Liver (tissue), 10 donors: ENCODE measurements at places on chromosomes 6 and 20. TPM values are rescaled to one million over a fixed set of nuclear protein-coding genes. Genes with fewer than 3 reads are reported as not detected.
A peak's percentile ranks its signal among the peaks of the same experiment; 100 is the strongest.

The GUCA1A gene
- not detected for polyA plus RNA-seq

The GATA5 gene
- polyA plus RNA-seq, result 0.36 TPM

The RSPH9 gene
- polyA plus RNA-seq, result 0.15 TPM

The SLC23A2 gene
- 18.9 TPM for polyA plus RNA-seq

DNA sequence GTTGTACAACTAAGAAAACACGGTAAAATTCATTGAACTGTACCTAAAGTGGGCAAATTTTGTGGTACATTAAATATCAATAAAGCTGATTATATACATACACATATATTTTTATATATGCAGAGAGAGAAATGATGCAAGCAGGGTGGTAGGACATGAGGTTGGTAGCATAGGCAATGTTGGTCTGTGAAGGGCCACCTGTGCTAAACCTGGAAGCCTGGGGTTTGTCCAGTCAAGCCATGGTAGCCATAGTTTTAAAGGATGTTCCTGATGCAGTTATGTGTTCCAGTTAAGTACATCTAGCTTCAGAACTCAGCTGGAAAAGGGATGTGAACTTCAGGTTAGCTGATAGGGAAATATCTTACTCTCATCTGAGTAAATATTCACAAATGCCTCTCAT is 60.1 kb downstream of the TRIM38 start:
- no peak for DNase-seq

GRCh38 chr6:147508042-147508865 is at the start of gene SAMD5:
SAMD5 (plus strand) TSS chr6:147508690; CDS start chr6:147508929, 239 bp downstream.
- peak; percentile 37 for DNase-seq

DNA sequence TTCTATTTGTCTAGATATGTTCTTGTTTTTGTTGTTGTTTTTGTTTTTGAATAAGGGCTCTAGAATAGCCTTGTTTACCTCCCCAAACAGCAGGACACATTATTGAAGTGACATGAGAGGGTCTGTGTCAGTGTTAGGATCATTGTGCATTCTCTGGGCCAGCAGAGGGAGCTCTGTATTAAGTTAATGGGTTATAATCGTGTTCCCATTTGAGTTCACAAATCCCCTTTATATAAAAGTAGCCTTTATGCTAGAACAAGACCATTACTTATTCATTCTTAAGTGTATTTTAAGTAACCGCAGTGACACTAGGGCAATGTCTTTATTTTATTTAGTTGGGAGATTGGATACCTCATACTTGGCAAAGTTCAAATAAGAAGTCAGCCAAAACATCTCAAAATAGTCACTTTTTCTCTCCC is 44.8 kb downstream of the STK4 start:
- DNase-seq, result no peak

DNA sequence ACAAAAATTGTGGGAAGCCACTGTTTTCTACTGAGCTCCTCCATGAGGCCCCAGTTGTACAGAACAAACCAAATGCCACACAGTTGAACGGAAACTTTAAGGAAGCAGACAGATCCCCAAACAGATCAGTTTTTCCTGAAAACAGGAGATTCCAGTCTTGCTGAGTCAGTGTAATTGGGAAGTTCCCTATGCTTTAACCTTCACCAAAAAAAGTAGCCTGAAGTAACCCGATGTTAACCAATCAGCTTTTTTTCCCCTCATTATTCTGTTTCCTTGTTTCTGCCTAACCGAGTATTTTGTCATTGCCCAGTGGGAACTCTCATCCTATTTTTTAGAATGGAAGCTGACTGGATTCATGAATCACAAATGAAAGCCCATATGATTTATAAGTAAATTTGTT is 36.7 kb downstream of the MARCKS start:
- no peak for DNase-seq

DNA sequence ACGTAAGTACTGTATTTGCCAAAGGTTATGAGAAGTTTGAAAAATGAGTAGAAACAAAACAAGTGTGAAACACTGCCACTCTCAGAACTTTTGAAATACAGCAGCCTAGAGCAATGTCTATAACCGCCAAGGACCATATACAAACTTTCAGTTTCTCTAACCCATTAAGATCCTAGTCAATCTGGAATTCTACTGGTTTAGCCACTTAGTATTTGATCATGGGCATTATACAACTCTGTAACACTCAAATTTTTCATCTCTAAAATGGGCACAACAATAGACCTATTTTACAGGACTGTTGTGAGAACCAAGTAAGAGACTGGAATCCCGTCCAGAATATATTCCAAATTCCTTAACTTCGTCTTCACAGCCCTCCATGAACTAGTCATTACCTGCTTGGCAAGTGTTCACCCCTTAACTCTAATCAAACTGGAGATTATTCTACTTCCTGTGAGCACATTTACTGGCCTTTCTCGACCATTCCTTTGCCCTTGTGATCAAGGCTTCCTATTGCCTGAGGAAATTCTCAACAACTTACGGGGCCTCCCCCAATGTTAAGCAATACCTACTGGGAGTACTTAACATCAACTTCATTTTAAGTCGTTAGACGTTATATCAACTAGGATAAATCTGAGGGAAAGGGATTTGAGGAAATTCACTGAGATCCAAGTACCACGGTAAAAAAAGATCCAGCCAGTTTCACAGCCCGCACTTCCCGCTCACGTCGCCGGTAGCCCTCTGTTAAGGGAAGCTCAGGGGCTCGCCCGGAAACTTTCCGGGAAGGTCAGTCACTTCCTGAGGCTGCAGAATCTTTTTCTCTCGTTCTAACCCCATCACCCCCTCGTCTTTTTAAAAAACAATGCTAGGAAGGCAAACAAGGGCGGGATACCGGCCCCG is 1.1 kb downstream of the EIF2S2 start:
- DNase-seq, result no peak

GRCh38 chr6:114735025-114735735 is 392.4 kb upstream of the HS3ST5 start:
- DNase-seq, result no peak

GRCh38 chr20:52494244-52494643 is 302.7 kb upstream of the ZFP64 start:
- DNase-seq, result no peak

DNA sequence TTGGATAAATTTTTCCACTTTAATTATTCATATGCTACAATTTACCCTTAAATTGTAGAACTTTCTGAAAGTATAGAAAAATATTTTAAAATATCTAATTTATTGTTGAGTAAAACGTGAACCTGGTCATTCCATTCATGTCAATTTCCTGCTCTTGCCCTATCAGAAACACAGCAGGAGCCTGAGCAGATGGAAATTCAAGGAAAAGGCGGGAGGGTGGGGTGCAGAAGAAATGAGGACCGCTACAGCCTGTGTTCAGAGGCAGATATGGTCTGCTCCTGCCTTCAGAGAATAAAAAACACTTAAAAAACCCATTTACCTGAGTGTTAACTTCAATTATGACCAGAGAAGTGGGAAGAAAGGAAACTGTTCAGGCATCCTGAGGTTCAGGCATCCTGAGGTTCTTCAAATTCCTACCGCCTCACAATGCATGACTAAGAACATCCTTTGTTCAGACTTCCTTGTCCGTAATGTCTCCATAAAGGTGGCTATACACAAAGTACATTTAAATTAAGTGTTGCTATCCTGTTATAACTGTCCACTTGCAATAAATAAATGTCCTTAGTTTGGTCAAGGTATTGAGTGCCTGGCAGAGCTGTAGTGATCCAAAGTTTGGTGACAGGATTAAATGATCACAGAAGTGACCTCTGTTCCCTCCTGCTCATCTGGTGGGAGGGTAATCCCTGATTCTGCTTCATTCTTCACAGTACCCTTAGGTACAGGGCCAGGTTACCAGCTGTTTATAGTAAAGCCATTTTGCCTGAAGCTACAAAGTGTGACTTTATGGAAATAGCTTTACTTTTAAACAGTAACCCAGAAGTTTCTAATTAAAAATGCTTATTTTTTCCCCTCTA is 109.1 kb downstream of the MAN1A1 start:
- DNase-seq, result no peak

- DNase-seq, result no peak
These were observed 75.8 kb downstream of the SNAP91 start for GRCh38 chr6:83633149-83633548.

GRCh38 chr20:63215101-63216040 is 560 bp downstream of the YTHDF1 start:
- no peak for DNase-seq

DNA sequence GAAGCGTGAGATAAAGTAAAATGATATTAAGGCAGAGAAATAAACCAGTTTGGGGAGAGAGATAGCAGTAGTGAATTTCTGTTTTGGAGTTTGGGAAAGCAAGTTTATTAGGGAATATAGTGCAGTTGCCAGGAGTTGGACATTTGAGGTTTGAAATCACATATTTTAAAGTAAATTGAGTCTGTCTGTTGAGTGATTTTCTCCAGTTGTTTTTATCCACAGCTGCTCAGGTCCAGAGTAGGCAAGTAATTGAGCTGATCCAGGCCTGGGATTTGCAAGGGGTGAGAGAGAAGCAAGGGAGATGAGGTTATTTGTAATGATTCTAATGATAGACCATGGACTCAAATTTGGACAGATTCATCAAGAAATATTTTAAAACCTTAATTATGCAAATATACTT is 481.9 kb downstream of the UTRN start:
- DNase-seq, result no peak

DNA sequence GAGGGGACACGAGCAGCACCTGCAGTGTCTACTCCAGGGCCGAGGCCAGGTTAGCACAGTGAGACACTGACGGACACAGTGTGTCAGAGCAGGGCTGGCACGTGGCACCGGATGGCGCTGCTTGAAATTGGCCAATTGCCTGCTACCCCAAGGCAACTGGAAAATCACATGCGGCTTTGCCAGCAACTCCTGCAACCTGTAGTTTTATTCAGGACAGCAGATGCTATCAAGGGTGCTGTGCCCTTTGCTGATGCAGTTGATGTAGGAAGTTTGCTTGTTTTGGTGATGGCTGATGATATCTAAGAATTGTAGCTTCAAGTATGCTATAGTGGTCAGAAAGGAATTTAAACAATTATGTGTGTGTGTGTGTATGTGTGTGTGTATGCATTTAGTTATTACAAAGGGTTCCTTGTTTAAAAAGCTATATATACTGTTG is 25.9 kb downstream of the RIN2 start:
- no peak for DNase-seq

- DNase-seq, result no peak
These were observed 27.8 kb upstream of the ERVFRD-1 start for GRCh38 chr6:11139051-11139960.

GRCh38 chr6:140441256-140441655 is 1066.8 kb upstream of the CITED2 start:
- DNase-seq, result peak; percentile 47

DNA sequence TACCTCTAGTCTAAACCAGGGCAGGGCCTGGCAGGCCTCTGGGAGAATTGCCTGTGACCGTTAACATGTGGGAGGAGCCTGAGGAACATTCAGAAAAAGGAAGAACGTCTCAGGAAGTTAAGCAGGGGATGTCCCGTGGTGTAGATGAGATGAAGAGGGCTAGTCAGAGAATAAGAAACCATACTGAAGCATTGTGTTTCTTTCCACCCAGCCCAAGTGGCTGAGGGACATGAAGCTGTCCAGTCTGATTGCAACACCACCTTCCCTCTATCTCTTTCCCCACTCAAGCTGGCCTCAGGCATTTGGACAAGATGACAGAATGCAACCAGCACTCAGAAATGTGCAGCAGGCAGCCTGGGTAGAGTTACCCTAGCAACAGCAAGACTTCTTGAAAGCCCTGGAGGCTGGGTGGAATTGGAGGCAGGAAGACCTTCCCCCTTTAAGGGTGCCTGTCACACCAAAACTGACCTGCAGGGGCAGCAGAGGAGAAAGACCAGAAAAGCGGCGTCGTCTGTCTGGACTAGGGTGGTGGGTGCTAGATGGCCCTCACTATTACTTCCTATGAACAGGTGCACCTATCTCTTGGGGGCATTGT is 186.1 kb downstream of the UNC5CL start:
- no peak for DNase-seq

DNA sequence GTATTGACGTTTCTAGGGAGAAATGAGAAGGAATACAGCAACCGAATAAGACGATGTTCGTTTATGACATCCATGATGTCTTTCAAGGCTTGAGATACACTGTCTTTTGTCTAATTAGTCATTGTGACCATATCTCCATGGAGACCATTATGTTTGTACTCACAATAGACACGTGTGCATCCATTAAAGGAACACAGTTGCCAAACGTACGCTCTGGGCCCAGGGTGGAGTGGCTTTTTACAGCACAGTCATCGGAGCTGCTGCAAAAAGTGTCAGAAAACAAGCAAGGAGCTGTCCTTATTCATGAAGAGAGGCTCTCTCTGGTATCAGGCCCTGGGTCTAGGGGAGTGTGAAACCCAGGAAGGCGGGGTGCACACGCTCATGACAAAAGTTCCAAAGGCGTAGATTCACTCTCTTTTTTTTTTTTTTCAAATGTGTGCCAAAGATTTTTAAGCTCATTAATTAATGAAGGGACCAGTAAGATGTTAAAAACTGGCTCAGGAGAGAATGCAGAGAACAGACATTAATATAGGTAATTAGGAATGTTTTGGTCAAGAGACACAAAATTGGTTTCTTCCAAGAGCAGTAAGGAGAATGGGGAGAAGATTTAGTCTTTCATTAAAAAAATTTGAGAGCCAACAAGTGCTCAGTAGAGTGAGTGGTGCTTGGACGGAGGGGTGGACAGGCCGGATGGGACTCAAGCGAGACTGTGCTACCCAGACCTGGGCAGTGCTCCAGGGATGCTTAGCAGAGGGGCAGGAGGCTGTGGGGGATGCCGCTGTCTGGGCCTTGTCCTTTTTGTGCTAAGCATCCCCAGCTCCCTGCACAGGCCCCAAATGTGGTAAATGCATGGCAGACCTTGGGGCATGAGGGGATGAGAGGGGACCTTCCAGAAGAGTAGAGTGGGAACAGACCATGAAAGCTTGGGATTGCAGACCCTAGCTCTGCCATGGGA is 34.9 kb upstream of the GTSF1L start:
- DNase-seq, result no peak

GRCh38 chr20:41057999-41058673 is 29.5 kb downstream of the TOP1 start:
- no peak for DNase-seq

DNA sequence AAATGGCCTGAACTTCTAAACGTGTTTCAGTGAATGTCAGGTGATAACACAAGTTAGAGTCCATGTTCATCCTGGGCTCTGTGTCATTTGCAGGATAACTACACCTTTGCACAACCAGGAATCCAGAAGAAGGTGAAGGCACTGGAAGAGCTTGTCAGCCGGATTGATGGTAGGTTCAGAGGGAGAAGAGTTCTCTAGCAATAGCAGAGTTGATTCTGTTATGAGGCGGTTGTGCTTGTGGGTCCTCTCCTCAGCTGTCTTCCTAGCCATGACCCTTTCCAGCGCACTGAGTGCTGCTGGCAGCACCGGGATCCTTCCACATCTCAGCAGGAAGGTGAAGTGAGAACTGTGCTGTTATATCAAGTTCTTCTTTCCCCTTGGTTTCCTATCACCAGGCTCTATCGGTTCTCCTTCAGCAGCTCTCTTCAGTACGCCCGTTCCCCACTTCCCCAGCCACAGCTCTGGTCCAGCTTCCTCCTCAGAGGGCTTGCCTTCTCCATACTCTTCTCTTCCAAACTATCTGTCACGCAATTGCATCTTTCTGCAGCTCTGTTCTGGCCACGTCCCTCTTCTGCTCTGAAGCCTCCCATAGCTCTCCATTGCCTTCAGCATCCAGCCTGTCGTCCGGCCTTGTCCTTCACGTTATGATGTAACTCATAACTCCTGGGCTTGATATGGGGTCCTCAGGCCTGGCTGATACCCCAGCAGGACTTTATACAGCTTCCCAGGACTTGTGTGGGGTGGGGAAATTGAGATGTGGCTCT is 39.9 kb upstream of the RNF8 start:
- no peak for DNase-seq

- DNase-seq, result no peak
These were observed 69.3 kb downstream of the IBTK start for GRCh38 chr6:82178077-82178758.
